Activated CD4-positive, alpha-beta memory T cell treated with anti-CD3 and anti-CD28 coated beads, Interleukin-2, amount 10 ng/mL, durations not matched to agents 7 days and 5 days (primary cell): ENCODE measurements at places on chromosomes 4 and X. TPM values are rescaled to one million over a fixed set of nuclear protein-coding genes. Genes with fewer than 3 reads are reported as not detected.

DNA sequence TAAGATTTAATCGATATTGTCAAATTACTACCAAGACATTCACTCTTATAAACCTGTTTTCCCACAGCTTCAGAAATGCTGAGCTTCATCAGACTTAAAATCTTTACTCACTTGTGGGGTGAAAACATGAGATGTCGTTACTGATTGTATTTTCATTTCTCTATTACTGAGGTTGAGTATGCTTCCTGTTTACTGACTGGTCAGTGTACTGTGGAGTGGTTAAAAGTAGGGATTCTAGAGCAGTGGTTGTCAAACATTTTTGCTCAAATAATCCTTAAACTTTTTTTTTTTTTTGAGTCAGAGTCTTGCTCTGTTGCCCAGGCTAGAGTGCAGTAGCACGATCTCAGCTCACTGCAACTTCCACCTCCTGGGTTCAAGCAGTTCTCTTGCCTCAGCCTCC lies 50.3 kb downstream of the NSUN7 start:
- no peaks in the 10 kb centered on the region for H3K36me3 ChIP-seq
- no peak overlapping the region for H3K4me3 ChIP-seq
- peaks cover 8% of the 10 kb centered on the region for H3K27me3 ChIP-seq
- DNase-seq: no peak
- H3K4me1 ChIP-seq: peaks cover 5% of the 10 kb centered on the region

DNA sequence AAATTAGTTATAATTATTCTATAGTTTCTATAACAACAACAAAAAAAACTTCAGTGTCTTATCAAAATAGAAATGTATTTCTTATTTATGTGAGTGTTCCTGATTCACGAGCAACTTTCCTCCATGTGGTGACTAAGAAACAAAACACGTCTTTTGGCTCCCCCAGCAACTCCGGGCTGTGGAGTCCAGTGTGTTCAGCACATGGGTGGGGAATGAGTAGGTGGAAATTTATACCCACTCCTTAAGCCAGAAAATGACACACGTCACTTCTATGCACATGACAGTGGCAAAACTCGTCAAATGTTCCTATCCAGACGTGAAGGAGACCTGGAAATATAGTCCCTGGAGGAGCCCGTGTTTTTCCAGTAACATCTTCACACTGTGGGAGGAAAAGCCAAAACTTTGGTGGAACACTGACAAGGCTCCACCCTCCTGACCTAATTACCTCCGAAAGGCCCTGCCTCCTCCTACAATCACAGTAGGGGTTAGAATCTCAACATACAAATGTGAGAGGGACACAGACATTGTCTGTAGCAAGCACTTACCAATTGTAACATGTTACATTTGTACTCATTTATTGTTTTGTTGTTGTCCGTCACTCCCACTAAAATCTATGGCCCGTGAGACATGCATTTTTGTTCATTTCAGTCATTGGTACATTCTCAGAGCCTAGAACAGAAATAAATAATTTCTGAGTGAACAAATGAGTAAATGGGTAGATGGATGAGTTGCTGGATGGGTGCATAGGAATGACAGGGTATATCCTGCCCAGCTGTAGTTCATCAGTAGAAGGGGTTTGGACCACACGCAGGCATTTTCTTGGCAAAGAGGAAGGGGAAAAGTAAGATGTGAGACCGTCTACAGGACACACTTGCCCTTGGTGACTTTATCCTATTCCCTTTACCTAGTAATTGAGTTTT lies 605.8 kb upstream of the TENM3 start:
- H3K4me1 ChIP-seq: no peaks in the 10 kb centered on the region
- H3K4me3 ChIP-seq: no peak overlapping the region
- no peak for DNase-seq
- H3K27ac ChIP-seq: no peak overlapping the region

DNA sequence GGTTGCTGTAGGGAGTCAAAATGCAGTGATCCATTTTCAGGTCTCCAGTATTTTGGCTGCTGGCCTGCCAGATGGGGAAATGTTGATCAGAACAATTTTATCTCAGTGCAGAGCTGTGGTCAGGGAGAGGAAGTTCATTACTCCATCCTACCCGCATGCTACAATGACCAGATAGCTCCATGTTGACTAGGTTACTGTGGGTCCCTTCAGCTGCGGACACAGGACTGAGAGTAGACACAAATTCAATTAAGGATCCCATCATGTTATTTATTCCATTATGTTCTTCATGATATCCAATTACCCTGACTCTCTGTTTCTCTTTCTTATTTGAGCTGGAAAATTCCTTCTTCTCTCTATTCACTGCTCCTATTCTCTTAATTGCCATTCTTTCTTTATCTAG lies 16.3 kb downstream of the SYNPO2 start:
- H3K27me3 ChIP-seq: peaks cover 19% of the 10 kb centered on the region
- no peaks in the 10 kb centered on the region for H3K36me3 ChIP-seq
- DNase-seq: no peak
- H3K4me1 ChIP-seq: no peaks in the 10 kb centered on the region
- no peak overlapping the region for H3K4me3 ChIP-seq

Gene SPANXN2
- total RNA-seq: not detected

Gene OTC
- not detected for total RNA-seq

Gene TDO2
- not detected for total RNA-seq
